ENCODE measurements at places on chromosomes 4 and X.

DNA sequence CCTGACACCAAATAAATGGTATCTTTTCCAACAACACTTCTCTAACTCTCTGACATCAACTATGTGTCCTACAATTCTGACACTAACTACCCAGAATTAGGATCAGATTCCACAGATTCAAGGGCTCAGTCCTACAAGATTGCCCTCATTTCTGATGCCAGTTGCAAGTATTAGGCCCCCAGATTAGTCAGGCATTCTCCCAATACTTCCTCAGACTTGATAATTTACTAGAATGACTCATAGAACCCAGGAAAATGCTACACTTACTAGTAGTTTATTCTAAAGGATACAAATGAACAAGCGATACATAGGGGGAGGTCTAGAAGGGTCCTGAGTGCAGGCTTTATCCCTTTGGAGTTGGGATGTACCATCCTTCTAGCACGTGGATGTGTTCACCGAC is 8.5 kb downstream of the TIGD2 start:
- no peak for DNase-seq

DNA sequence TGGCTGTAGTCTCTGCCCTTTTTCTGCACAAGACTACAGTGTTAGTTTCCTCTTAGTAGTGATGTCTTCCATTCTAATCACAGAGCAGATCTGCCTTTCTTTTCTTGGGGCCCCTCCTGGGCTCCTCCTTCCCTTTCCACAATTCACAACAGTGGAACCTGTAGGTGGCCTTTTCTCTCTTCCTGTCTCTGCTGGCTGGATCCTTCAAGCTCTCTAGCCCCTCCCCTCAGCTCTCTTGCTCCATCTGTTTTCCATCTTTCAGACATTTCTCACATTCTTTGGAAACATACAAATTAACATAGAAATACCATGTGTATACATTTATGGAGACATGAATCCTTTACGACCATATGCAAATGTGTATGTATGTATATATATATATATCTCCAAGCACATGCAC is 304 bp upstream of the SPIN2A start:
- DNase-seq, result no peak

DNA sequence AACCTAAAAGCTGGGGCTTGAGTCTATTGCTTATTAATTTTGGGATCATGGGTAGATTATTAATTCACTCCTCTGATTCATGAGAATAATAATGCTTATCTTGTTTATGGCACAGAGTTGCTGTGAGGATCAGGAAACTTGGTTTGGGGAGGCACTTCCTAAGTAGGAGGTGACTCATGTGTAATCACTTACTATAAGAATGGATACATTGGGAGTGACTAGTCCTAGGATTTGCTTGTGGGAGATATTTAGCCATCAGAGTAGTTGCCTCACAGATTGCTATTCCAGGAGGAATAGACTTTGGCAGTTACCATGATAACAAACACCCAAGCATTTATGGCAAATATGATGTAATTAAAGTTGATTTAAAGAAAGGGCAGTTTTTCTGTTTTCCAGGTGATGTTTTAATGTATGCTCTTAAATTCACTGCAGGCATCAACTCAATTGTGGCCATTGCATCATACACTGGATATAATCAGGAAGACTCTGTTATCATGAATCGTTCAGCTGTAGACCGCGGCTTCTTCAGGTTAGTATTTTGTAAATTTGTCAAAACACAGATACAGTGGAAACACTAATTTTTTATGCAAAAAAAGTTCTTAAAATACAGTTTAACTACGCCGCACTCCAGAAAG is 41.9 kb downstream of the POLR2B start:
- no peak for DNase-seq

- no peak for DNase-seq
These were observed 1365.2 kb upstream of the ADGRL3 start for GRCh38 chr4:59834943-59835342.

- no peak for DNase-seq
These were observed 49.5 kb downstream of the ACOX3 start for GRCh38 chr4:8391071-8391470.

DNA sequence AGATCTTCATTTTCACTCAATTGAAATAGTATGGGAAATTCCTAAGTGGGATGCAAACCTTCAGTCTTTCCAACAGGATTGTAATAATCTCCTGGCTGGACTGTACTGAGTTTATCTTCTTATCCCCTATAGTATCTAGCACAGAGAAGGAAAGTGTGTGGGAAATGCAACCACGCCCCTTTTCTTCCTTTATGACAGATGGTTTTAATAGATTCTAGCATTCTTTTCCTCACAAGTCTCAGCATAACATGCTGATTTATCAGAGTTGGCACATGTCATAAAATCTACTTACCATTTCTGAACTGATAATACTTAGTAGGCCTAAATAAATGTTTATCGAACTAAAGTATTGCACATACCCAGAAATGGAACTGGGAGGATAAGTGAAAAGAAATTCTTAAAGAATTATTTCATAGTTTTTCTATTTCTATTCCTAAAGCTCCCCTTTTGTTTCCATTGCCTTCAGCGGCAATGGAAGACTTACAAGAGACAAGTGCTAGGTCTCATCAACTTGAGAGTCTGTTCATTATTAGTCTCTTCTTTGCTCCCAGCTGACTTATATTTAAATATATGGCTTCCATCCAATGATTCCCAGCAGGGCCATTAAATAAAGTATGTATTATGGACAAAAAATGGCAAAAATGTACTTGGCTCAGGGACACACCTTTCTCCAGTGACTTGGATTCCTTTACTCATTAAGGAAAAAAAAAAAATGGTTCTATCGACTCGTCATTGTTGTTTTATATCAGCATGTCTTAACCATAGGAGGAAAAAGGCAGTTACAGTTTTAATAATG is 484.5 kb downstream of the IL1RAPL1 start:
- DNase-seq, result no peak

GRCh38 chr4:53361451-53361850 is 4.4 kb downstream of the SCFD2 start:
- no peak for DNase-seq

DNA sequence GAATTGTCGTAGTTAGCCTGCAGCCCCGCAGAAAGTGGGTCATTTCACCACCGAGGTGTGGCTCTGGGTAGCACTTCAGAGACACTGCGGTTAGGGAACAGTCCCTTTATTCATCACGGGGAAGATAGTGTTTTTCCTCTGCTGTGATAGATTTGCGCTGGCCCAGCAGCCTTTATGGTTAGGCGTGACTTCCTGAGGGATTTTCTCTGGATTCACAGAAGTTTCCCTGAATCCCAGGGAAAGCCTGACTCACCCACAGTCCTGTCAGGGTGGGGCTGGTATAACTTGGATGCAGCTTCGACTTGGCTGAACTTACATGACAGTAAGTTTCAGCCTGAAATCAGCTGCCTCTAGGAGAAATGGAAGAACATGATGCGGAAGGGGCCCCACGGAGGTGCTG is 196.3 kb upstream of the HHIP start:
- DNase-seq, result no peak

DNA sequence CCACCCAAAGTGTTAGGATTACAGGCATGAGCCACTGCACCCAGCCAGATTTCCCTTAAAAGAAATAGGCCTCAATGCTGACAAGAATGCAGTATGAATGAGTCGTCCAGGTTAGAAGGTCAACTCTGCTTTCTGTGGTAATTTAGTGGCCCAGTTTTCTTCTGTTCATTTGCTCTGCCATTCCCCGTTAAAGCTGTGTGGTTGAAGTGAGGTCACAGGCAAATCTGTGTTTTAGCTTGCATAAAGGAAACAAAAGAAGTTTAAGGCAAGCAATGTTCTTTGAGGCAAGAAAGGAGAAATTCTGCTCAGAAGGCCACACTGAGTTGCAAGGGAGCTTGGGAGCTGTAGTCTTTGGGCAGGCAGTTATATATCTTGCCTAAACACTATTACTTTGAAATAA is 176.8 kb downstream of the LARP7 start:
- DNase-seq, result no peak

- DNase-seq, result no peak
These were observed 440.4 kb downstream of the SPRY1 start for GRCh38 chr4:123836851-123837595.

DNA sequence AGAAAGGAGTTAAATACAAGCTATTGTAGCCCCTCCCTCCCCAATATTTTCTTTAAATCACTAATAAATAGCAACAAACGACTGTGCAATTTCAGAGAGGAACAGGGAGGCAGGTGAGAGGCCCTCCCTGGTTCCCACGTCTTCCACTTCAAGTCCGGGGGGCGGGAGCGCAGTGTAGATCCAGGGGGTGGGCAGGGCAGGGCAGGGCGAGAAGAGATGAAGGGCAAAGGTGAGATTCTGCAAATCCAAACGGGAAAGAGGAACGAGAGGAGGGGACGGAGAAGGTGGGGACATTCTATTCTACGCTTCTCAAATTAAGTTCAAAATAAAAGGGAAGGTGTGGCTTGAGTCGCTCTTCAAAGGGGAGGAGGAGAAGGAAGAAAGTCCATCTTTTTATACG is 6.8 kb downstream of the NKX6-1 start:
- no peak for DNase-seq

- DNase-seq, result no peak
These were observed 25.0 kb upstream of the UBA6 start for GRCh38 chr4:67725981-67726380.

DNA sequence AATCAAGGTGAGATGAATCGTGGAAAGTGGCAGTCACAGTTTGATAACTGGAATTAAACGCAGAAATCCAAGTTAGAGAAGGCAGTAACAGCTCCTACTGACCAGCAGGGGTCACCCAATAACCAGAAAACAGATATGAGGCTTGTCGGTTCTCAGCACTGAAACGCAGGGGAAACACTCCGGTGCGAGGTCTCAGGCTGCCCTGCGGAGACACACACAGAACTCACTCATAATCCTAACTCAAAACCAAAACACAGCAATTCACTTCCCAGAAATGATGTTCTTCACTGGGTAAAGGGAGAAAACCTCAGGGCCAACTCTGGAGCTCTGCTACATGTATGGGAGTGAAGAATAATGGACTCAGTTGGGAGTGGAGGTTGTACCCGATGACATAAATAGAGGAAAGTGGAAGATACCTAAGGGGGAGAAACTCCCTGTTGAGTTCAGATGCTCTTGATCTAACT is 384.4 kb downstream of the RAPGEF2 start:
- no peak for DNase-seq

- no peak for DNase-seq
These were observed 47.2 kb downstream of the SYNPO2 start for GRCh38 chr4:118935819-118936218.
